Stimulated activated CD4-positive, alpha-beta T cell treated with anti-CD3 and anti-CD28 coated beads, Interleukin-1b, Interleukin-23, amount 100 ng/mL, for 4 hours (primary cell): ENCODE measurements at places on chromosomes 13 and 19.

- no peak for DNase-seq
Observed at GRCh38 chr19:48353677-48354076, 10.1 kb downstream of the TMEM143 start.

DNA sequence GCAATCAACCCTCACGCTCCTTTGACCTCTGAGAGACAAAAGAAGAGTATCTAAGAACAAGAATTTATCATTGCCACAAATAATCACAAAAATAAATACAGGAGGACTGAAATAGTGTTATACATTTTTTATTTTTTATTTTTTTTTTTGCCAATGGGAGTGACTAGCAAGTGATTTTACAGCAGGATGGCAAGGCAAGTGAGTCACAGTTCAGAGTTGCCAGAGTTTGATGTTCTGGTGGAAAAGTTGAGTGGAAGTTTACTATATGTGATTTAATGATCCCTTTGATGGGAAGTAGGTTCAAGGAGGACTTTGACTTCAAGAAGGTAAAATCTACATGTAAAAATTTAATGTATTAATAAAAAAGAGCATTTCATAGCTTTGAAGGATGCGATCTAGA, 2691.4 kb downstream of the PCDH9 start:
- no peak for DNase-seq

GRCh38 chr13:66835040-66835628, 395.0 kb downstream of the PCDH9 start:
- no peak for DNase-seq

DNA sequence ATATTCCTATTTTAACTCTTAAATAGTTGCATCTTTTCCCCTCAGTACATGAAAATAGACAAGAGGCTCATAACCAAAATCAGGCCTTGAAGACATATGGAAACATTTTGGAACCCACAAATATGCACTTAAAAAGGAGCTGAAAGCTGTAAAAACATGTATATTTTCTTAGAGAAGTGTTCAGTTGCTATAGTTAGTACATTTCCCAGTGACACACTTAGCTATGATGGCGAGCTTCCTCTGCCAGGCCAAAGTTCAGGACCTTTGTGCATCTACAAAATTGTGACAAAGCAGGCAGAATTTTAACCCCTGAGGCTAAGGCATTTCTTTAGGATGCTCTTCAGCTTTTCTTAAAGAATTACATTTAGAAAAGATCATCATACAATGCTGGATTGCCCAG, 54.5 kb downstream of the RCBTB2 start:
- no peak for DNase-seq

DNA sequence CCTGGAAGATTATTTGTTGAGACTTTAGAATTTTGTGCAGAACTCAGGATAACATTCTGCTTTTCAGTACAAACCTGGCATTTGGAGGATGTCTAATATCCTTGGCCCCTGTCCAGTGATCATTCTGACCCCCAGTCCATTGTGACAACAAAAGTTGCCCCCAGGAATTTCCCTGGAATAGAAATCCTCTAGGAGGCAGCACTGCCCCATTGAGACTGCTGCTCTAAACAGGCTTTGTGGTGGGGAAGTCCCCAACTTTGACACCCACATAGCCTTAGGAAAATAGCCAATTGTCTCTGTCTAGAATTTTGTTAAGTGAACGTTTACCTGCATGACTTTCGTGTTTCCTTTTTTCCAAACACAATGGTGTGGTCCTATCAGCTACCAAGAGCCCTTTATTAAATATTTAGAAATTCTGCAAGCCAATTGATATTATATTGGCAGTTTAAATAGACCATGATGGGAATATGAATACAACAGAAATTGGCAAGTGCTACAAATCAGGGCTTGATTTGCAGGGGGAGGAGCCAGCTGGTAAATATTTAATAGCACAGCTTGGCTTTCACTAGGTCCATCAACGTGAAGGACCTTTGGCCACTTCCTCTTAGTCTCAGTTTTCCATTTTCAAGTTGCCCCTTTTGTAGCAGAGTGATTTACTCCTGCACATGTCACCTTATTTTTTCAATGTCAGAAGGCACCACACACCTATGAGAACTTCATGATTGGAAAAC, 451.7 kb downstream of the EFNB2 start:
- DNase-seq = no peak

DNA sequence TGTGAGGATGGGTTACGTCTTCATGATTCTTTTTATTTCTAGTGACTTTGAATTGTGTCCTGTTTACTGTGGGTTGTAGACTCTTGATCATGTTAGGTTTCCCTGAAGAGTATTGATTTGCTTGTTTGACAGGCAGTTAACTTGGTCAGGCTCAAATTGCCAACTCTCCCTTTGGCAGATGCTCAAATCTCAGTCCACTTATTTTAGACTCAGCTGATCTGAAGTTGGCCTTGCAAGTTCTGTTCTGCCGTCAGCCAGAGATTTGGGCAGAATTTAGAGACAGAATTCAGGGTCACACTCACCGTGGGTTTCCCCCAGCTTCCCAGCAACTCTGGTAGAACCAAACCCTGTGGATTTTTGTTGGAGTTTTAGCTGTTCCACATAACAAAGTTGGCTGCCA, 71.6 kb upstream of the TEX29 start:
- DNase-seq = no peak

GRCh38 chr13:110525328-110526319, 35.9 kb downstream of the RAB20 start:
- DNase-seq = no peak

DNA sequence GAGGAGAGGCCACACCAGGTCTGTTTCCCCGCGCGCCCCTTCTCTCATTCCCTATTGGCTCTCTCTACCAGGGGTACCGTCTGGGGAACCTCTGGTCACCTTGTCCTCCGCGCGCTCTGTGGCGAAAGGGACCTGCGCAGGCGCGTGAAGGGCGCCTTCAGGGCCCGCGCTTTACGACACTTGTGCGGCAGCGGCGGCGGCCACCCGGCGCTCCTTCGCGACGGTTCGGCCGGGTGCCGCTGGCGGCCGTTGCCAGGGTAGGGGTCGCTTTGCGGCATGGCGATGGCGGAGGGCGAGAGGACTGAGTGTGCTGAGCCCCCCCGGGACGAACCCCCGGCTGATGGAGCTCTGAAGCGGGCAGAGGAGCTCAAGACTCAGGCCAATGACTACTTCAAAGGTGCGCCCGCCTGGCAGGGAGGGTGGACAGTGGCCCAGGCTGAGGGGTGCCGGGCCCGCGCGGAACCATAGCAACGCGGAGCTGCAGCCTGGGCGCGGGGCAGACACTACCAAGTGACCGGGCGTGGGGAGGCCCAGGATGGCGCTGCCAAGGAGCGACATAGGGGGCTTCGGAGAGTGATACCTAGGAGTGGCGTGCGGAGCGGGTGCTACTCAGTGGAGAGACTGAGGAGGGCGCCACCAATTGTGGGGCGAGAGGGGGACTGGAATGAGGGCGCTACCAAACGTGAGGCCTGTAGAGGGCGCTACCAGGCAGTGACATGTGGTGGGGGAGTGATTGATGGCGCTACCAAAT, at the start of gene PPP5C:
TSS of gene PPP5C (plus strand) at position 267 of the 751 bp plus-strand sequence. CDS start at position 277, 10 bp downstream.
- peak; percentile 74 for DNase-seq
